ENCODE measurements at places on chromosomes 5 and 9.

DNA sequence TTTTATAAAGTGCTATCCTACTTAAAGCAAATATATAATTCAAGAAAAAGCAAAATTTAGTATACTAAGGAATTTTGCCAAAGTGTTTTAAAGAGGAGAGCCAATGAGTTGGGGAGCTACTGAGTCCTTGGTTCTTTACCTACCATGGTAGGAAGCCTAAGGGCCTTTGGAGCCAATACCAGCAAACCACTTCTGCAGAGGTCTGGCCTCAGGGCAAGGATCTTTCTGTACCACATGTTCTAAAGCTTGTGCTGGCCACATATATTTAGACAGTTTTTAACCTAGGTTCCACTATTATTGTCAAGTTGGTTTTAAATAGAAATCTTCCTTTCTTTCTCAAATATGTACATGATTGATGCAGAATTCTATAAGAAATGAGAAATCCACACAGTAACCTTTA lies 172.3 kb upstream of the NREP start:
- DNase-seq, result no peak

DNA sequence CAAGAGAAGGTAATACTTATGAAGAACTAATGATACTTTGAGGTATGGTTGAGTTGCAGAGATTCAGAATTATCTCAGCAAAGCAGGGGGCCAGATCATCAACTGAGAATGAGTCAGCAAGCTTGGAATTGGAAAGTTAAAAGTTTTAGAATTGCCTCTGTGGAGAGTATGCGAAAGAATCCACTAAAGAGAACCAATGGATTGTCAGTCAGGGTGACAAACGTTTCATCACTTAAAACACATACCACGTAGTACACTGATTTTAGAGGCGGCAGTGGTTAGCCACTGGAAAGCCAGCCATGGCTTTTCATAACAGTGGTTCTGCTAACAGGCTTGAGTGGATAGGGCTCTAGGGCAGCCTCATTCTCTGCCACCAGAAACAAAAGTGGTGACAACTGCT lies 30.7 kb downstream of the AOPEP start:
- DNase-seq, result no peak

DNA sequence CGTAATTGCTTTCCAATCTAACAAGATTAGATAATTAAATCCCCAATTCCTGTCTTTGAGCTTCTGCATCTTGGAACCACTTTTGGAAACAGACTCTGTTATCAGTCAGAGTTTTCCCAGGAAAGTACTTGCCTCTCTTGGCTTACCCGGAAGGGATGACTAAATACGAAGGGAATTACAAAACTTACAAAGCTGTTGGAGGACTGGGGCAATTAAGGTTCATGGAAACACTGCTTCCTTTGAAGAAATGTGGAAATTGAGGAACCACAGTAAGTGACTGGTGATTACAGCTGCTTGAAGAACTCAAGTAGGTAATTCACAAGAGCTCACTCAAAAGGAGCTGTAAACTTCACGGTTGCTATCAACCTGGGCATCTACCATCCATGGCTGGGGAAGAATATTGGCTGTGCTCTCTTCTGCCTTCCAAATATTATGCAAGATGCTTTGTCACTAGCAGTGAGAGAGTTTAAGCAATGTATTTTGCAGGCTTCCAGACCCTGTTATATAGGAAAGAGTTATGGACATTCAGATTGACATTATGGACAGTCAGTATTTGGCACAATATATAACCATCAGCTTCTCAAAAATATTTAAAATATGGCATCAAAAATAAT lies 104.6 kb upstream of the MAN2A1 start:
- no peak for DNase-seq

DNA sequence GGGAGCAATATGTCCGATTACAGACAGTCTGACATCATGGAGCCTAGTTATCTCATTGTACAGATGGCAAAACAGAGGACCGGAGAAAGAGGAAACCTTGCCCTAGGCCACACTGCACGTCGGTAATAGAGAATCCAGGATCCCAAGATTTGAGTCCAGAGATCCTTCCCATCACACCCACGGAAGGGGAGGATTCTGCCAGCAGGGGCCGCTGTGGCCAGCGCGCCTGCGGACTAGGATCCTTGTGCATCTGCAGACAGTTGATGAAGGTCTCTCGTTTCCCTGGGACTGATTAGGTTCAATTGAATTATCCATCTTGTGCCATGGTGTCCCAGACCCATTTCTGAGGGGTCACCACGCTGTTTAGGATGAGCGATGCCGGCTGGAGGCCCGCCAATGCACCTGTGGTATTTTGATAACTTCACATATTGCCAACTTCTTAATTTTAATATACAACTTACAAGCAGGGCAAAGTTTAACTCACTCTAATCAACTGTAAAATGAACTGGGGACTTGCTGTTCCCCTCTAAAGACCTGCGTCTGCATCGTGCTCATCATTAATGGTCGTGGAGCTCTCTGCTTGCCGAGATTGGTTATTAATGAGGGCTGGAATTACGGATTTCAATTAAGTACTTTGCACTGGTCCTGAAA lies 592.7 kb upstream of the BRINP1 start:
- no peak for DNase-seq

DNA sequence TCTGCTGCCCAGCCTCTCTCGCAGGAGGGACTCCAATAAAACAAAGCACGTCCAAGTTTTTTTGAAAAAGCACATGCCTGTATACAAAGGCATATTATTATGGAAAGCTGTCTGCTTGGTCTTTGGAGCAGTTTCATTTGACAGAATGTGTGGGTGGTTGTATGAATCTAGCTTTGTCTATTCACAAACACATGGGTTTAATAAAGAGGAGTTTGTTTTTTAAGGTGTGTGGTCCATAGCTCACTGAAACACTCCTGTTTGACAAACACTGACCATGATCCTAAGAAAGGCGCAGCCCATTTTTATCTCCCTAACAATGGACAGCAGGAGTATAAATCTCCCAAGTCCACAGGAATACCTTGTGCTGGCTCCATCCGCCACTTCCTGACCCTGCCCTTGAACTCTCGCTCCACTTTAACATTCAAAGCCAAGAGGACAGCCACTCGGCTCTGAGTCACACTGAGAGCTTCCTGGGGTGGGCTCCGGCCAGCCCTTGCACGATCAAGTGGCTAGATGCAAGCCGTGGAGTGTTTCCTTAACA lies 371.9 kb downstream of the EBF1 start:
- DNase-seq, result no peak

DNA sequence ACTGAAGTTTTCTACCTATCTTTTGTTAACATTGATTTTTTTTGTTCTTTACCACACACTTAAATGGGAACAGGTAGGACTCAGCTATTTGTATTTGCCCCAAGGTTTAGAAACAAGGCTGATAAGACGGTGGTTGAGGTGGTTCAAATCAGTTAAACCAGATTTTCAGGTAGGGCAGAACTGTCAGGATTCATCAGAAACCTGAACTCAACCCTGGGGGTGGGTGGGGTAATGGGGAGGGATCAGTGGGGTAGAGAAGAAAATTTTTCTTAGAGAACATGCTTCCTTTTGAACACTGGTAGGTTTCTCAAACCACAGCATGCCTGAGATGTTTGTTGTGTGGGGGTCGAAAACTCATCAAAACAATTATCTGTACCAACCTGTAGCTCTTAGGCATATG lies 113.0 kb downstream of the BASP1 start:
- no peak for DNase-seq

DNA sequence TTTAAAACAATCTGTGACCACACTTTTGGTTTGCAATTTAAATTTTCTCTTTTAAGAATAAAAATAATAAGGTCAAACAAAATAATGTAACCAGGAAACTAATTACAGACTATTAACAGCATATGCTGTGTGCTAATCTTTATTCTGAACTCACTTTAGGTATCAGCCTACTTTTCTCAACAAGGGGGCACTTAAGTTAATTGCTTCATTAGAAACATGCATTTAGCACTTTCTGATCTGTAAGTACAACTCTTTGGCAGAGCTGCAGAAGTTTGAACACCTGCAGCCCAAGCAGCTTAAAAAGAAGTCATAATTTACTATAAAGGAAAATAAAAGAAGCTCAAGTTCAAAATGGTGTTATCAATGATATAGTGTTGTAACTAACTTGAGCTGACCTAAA lies 21.7 kb downstream of the XRCC4 start:
- DNase-seq, result no peak

- DNase-seq, result no peak
Observed at GRCh38 chr5:32522429-32523143, 62.8 kb upstream of the SUB1 start.

DNA sequence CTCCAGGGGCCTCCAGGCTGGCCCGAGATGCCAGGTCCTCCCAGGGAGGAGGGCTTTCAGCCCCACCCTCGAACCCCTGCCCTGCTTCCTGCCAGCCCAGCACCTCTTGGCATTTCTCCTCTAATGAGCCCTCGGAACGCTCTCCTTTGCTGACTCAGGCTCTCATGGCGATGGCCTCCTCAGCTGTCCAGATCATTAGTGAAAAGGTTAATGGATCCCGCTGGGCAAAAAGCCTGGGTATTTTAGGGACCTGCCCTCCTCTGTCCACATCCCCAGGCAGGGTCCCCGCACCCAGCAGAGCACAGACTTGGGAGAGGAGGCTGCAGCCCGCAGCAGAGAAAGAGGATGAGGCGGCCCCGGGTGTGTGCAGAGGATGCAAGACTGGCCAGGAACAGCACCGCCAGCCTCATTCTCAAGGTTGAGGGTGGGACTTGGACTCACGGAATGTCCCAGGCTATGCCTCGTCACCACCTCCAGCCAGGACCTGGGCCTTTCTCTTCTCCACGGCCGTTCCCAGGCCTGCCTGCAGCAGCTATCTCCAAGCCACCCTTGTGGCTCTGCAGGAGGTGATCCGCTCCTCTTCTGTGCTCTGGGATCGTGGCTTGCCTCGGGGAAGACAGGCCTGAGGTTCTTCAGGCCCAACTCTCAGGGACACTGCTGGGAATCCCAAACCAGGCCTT lies 23.0 kb upstream of the ADAMTS2 start:
- no peak for DNase-seq

- no peak for DNase-seq
Observed at GRCh38 chr9:85339338-85339737, 402.4 kb downstream of the AGTPBP1 start.

Measured in stimulated activated CD8-positive, alpha-beta memory T cell treated with anti-CD3 and anti-CD28 coated beads, Interleukin-15, amount 100 ng/mL, for 4 hours (primary cell).